ENCODE measurements at places on chromosomes 5 and 9. TPM values are rescaled to one million over a fixed set of nuclear protein-coding genes. Genes with fewer than 3 reads are reported as not detected.

- H3K27ac ChIP-seq = no peak overlapping the region
- H3K27me3 ChIP-seq = peaks cover 7% of the 10 kb centered on the region
- no peaks in the 10 kb centered on the region for H3K4me1 ChIP-seq
- DNase-seq = no peak
- H3K4me3 ChIP-seq = no peak overlapping the region
- H3K36me3 ChIP-seq = no peaks in the 10 kb centered on the region
Observed at GRCh38 chr5:135106610-135107471, 72.8 kb upstream of the PITX1 start.

DNA sequence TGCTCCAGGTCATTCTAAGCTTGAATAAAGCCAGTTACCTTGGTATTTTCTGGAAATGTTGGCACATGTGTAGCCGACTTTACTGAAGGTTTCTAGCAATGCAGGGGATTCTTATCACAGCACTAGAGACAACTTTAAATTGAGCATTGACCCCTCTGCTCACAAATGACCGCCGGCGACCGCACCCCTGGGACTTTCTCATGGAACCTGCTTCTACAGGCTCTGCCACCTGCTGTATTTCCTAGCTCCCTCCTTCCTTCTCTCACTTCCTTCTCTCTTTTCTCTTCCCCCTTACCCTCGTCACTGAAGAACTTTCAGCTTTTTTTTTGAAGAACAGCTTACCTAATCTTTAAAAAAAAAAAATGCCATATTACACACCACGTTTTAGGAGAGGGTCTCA is 30.9 kb upstream of the DAB2 start:
- no peak overlapping the region for H3K27ac ChIP-seq
- H3K36me3 ChIP-seq = no peaks in the 10 kb centered on the region
- no peak overlapping the region for H3K4me3 ChIP-seq
- peaks cover 4% of the 10 kb centered on the region for H3K27me3 ChIP-seq
- no peaks in the 10 kb centered on the region for H3K4me1 ChIP-seq

GRCh38 chr9:127825319-127826051 is 22.8 kb downstream of the FPGS start:
- no peak for DNase-seq
- no peaks in the 10 kb centered on the region for H3K27me3 ChIP-seq
- H3K4me3 ChIP-seq = no peak overlapping the region
- no peak overlapping the region for H3K27ac ChIP-seq
- H3K36me3 ChIP-seq = peaks cover 7% of the 10 kb centered on the region

GRCh38 chr5:170254056-170254455 is 21.3 kb downstream of the C5orf58 start:
- DNase-seq = peak; percentile 48
- peaks cover 22% of the 10 kb centered on the region for H3K4me1 ChIP-seq
- H3K4me3 ChIP-seq = no peak overlapping the region
- peaks cover 100% of the 10 kb centered on the region for H3K36me3 ChIP-seq
- no peaks in the 10 kb centered on the region for H3K27me3 ChIP-seq

Gene DOLK
- 7.8 TPM for total RNA-seq

Gene LPAR1
- total RNA-seq = not detected

Measured in CD4-positive, alpha-beta T cell (primary cell).